CD4-positive, alpha-beta memory T cell (primary cell): ENCODE measurements at places on chromosomes 3 and 15.

GRCh38 chr3:58419780-58420507 is 13.7 kb downstream of the PDHB start:
- no peak for DNase-seq
- peaks cover 15% of the 10 kb centered on the region for H3K36me3 ChIP-seq
- no peak overlapping the region for H3K4me3 ChIP-seq
- no peaks in the 10 kb centered on the region for H3K4me1 ChIP-seq
- H3K27ac ChIP-seq, result no peak overlapping the region
- no peaks in the 10 kb centered on the region for H3K27me3 ChIP-seq

DNA sequence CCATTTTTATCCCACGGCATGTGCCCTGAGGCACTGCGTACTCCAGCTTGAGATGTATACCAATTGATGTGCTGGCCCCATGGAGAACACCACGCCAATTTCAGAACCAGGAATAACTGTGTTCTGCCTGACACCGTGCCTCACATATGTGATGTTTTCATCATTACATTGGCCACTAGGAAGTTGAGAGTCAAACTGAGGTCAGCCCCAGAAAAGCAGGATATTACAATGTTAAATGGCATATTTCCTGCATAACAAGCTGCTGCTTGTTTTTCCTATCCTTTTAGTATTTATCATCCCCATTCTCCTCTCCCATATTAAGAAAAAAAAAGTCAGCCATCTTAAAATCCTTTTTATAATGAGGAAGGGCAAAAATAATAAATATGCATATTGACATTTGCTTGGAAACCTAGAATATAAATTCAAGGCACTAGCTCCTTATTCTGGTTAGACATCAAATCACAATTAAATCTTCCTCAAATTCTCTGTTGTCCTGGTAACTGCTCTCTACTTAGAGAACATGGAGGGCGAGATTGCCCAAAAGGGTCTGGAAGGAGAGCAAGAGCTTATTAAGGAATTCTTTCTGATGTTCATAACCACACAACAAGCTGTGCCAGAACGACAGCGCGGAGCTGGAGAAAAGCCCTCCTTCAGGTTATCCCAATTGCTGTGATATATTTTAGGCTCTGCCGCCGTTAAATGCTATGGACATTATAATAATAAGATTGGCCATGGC is 112.6 kb downstream of the UACA start:
- no peak for DNase-seq
- no peak overlapping the region for H3K4me3 ChIP-seq
- no peak overlapping the region for H3K27ac ChIP-seq
- no peaks in the 10 kb centered on the region for H3K36me3 ChIP-seq
- no peaks in the 10 kb centered on the region for H3K27me3 ChIP-seq

DNA sequence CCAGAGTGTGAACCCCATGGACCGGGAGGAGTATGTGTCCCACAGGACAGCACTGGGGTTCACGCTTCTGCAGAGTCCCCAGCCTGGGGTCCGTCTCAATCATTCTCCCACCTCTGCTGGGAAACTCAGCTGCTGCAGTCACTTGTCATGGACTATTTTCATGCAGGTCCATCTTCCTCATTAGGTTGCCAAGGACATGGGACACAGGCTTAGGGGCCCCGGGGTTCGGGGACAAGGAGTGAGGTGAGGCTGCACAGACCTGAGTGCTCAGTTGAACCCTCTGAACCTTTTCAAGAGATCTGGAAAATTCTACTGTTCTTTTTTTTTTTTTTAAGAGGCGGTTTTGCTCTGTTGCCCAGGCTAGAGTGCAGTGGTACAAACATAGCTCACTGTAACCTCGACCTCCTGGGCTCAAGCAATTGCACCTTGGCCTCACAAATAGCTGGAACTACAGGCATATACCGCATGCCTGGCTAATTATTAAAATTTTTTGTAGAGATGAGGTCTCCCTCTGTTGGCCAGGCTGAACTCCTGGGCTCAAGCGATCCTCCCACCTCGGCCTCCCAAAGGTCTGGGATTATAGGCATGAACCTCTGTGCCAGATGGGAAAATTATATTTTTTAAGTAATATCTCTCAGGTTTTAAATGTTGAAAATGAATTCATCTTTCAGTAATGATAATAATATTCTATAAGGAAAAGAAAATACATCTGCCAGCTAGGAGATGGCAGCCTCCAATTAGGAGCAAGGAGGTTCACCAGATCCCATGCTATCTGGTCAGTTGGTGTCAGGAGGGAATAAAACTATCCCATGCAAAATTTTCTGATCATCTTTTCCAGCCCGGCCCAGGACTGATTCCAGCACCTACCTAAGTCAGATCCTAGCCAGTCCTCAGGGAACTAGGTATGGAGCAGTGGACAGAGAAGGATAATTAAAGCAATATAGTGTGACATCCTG is 45.2 kb downstream of the RPN1 start:
- H3K36me3 ChIP-seq, result no peaks in the 10 kb centered on the region
- no peak for DNase-seq
- H3K4me3 ChIP-seq, result no peak overlapping the region
- H3K27me3 ChIP-seq, result peaks cover 5% of the 10 kb centered on the region

GRCh38 chr3:168080499-168081170 is 15.1 kb downstream of the GOLIM4 start:
- H3K4me1 ChIP-seq, result no peaks in the 10 kb centered on the region
- H3K27ac ChIP-seq, result no peak overlapping the region
- no peak for DNase-seq
- H3K4me3 ChIP-seq, result no peak overlapping the region
- H3K36me3 ChIP-seq, result no peaks in the 10 kb centered on the region

DNA sequence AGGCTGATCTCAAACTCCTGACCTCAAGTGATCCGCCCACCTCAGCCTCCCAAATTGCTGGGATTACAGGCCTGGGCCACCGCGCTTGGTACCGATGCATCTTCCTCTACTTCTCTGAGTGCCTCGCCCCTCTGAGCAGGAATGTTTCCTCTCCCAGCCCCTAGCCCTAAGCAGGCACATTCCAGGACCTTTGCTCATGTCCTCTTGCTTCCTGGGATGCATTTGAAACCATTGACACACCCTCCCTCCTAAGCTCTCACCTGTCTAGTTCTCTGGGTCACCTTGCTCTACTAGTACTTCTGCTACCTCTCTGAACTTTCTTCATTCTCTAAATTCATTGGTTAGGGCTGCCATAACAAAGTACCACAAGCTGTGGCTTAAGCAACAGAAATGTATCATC is 17.9 kb upstream of the UACA start:
- no peak overlapping the region for H3K4me3 ChIP-seq
- no peaks in the 10 kb centered on the region for H3K4me1 ChIP-seq
- H3K36me3 ChIP-seq, result no peaks in the 10 kb centered on the region
- DNase-seq, result no peak
- H3K27me3 ChIP-seq, result no peaks in the 10 kb centered on the region
- no peak overlapping the region for H3K27ac ChIP-seq

- no peaks in the 10 kb centered on the region for H3K27me3 ChIP-seq
- DNase-seq, result no peak
- H3K36me3 ChIP-seq, result no peaks in the 10 kb centered on the region
- H3K4me3 ChIP-seq, result no peak overlapping the region
- H3K27ac ChIP-seq, result no peak overlapping the region
- H3K4me1 ChIP-seq, result peaks cover 7% of the 10 kb centered on the region
Measured at GRCh38 chr3:146502887-146503460, 33.6 kb upstream of the PLSCR2 start.

- no peaks in the 10 kb centered on the region for H3K27me3 ChIP-seq
- peak within 1 kb of the TSS; percentile 55 for H3K4me3 ChIP-seq
- no peak for DNase-seq
Measured at GRCh38 chr3:46353647-46354410, at the start of gene CCR2. Gene CCR2, plus strand, starts transcription at chr3:46354111. Its CDS starts 3,417 bp downstream, at chr3:46357528.

GRCh38 chr3:133303430-133303829 is 96.4 kb upstream of the BFSP2 start:
- no peak overlapping the region for H3K4me3 ChIP-seq
- H3K4me1 ChIP-seq, result no peaks in the 10 kb centered on the region
- H3K27ac ChIP-seq, result no peak overlapping the region
- no peaks in the 10 kb centered on the region for H3K36me3 ChIP-seq
- H3K27me3 ChIP-seq, result no peaks in the 10 kb centered on the region

GRCh38 chr3:142272200-142272891 is 47.0 kb upstream of the GK5 start:
- no peaks in the 10 kb centered on the region for H3K36me3 ChIP-seq
- no peak for DNase-seq
- no peaks in the 10 kb centered on the region for H3K27me3 ChIP-seq
- peaks cover 31% of the 10 kb centered on the region for H3K4me1 ChIP-seq
- no peak overlapping the region for H3K27ac ChIP-seq

DNA sequence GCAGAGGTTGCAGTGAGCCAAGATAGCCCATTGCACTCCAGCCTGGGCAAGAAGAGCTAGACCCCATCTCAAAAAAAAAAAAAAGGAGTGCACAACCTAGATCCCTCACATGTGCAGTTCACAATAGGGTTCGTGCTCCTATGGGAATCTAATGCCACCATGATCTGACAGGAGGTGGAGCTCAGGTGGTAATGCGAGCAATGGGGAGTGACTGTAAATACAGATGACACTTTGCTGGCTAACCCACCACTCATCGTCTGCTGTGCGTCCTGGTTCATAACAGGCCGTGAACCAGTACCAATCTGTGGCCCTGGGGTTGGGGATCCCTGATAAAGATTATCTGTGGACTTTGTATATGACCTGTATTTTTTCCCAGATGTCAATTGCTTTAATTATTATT is 16.7 kb downstream of the USP8 start:
- no peak overlapping the region for H3K4me3 ChIP-seq
- DNase-seq, result no peak
- peaks cover under 1% of the 10 kb centered on the region for H3K4me1 ChIP-seq
- no peaks in the 10 kb centered on the region for H3K27me3 ChIP-seq

- peaks cover 9% of the 10 kb centered on the region for H3K4me1 ChIP-seq
- H3K27ac ChIP-seq, result no peak overlapping the region
- no peak for DNase-seq
Measured at GRCh38 chr15:90154861-90155626, 46.1 kb upstream of the SEMA4B start.

DNA sequence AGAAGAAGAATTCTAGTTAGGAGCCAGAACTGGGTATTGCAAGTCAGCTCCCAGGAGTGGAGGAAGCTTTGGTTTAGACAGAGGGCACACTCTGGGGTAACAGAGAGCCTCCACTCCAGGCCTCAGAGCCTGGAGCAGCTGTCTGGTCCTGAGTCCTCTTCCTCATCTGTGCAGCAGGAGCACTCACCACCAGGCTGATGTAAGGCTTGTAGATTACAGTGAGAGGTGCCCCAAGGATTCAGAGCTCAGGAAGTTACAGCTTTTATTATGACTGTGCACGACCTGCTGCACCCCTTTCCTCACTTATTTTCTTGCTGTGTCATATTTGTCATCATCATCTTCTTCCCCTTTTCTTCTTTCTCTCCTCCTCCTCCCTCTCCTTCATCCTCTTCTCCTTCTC is 210.4 kb downstream of the ATP10A start:
- DNase-seq, result no peak
- no peaks in the 10 kb centered on the region for H3K36me3 ChIP-seq
- H3K27me3 ChIP-seq, result no peaks in the 10 kb centered on the region
- H3K27ac ChIP-seq, result no peak overlapping the region
- no peaks in the 10 kb centered on the region for H3K4me1 ChIP-seq

- no peaks in the 10 kb centered on the region for H3K4me1 ChIP-seq
- no peak for DNase-seq
- H3K4me3 ChIP-seq, result no peak overlapping the region
Measured at GRCh38 chr3:132972333-132972732, 65.9 kb upstream of the TMEM108 start.

- H3K27me3 ChIP-seq, result no peaks in the 10 kb centered on the region
- no peaks in the 10 kb centered on the region for H3K36me3 ChIP-seq
- no peak for DNase-seq
- H3K27ac ChIP-seq, result no peak overlapping the region
- H3K4me3 ChIP-seq, result no peak overlapping the region
Measured at GRCh38 chr3:9204253-9204992, 45.0 kb downstream of the SRGAP3 start.

GRCh38 chr15:56732886-56733135 is 498 bp downstream of the ZNF280D start:
- peaks cover 40% of the 10 kb centered on the region for H3K4me1 ChIP-seq
- no peaks in the 10 kb centered on the region for H3K36me3 ChIP-seq
- H3K4me3 ChIP-seq, result peak overlapping the region; percentile 54
- no peaks in the 10 kb centered on the region for H3K27me3 ChIP-seq
